Hepatic stellate cell (primary cell): ENCODE measurements at places on chromosomes 13 and 19.

- peak; percentile 55 for DNase-seq
Observed at GRCh38 chr19:40640744-40641143, 39.6 kb downstream of the LTBP4 start.

DNA sequence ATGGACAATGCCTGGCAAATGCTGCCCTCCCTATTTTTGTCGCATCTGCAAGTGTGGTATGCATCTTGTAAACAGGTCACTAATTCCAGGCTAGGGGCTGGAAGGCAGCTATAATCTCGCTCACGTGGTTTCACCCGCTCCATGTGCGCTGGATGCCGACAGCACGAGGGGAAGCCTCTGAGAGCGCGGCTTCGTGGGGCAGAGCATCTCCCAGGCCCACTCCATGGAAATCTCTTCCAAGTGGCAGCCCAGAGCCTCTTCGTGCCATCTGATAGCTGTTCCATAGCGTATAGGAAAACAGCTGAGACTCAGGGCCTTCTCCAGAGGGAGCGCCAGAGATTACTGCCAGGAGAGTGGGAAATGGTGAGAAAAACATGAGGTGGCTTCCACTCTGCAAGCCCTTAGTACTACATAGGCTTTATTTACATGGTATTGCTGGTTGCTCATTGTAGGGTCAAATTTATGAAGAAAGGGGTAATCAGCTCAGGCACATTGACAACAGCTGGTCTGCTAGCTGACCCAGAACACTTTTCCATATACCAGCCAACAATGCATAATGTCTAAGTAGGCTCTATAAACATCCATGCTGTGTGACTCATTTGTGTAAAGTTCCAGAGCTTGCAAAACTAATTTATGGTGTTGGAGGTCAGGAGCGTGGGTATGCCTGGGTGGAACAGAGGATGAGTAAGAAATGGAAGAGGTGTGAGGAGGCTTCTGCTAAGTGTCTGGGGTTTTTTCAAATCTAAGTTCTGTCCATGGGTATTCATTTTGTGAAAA, 165.2 kb downstream of the SHISA2 start:
- no peak for DNase-seq

GRCh38 chr19:5001615-5002014, 32.7 kb downstream of the KDM4B start:
- DNase-seq = peak; percentile 70

DNA sequence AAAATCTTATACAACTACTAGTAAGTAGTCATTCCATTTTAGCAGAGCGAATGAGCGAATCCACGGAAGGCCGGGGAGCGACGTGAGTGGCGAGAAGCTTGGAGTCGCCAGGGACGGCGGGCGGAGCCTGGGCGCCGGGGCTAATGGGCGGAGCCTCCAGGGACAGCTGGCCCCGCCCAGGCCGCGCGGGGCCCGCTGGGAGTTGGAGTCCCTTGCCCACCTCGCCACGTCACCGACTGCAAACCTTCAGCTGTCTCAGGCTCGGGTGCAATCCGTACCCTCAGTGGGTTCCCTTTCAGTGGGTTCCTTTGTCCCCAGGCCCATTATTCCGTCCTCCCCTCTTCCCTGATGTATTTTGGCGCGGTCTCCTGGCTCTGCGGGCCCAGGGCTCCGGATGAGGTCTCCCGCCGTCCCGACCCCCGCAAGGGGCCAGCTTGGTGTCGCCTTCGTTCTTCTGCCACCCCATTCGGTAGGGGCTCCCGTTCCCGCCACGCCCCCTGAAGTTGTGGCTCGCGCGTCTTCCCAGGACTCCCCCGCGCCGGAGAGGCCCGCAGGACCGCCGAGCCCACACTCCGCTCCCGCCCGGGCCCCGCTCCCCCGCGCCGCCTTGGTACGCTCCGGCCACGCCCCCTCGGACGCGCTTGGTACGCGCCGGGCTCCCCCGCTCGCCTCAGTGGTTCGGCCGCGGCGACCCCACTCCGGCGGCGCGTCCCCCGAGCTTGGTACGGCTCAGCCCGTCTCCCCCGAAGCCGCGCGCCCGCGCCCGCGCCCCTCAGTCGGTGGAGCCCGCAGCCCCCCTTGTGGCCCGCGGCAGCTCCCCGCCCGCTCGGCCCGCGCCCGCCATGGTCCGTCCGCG, at the start of gene PTOV1:
PTOV1 (plus strand) TSS at position 673 of the 856 bp plus-strand sequence.
- DNase-seq = peak; percentile 97
